ENCODE measurements at places on chromosomes 13 and 19. TPM values are rescaled to one million over a fixed set of nuclear protein-coding genes. Genes with fewer than 3 reads are reported as not detected.

DNA sequence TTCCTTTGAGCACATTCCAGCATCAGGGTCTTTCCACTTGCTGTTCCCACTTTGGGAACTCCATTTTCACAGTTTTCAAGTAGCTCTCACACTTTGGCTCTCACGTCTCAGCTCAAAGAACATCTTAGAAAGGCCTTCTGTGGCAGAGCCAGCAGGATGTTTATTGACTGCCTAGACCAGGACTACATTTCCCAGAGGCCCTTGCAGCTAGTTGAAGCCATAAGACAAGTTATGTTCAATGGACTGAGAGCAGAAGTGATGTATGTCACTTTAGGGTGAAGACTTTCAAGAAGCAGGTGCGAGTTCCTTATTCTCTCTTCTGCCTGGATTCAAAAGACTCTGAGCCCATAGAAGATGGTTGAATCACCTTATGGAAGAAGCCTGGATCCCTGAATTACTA is 4.3 kb upstream of the HAUS5 start:
- DNase-seq: no peak

DNA sequence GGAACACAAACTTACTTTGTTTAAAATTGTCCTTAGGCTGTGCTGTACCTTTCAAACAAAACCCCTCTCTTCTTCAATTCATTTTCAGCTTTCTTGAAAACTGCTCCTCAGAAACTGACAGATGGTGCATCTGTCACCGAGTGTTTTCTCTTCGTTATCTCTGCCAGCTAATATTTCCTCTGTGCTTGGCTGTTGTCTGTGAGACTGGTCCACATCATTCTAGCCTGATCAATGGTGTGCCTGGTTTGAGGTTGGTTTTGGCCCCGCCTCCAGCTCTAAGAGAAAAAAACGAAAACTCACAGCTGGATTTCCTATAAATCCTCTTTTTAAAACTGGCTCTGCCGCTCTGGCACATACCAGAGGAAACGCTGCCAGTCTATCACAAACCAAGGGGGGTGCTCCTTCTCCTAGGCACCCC is 79.7 kb downstream of the STARD13 start:
- no peak for DNase-seq

- DNase-seq: no peak
Measured at GRCh38 chr19:46886546-46887239, 25.9 kb downstream of the ARHGAP35 start.

DNA sequence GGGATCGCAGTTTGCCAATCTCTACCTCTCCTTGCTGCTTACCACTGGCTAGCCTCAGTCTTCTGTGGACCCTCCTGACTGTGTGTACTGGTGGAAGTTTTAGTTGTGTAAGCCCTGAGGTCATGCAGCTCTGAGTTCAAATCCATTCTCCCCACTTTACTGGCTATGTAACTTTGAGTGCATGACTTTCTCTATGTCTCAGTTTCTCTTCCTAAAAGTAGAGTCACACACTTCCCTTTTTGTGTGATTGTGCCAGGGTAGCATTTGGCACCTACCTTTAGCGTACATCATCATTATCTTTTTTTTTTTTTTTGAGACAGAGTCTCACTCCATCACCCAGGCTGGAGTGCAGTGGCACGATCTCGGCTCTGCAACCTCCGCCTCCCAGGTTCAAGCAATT is 70.3 kb downstream of the MAP4K1 start:
- no peak for DNase-seq

KRTDAP gene
- 188 TPM for polyA plus RNA-seq

CLEC17A gene
- polyA plus RNA-seq: not detected

Data from keratinocyte (primary cell).